ENCODE measurements at places on chromosomes 12 and 14. TPM values are rescaled to one million over a fixed set of nuclear protein-coding genes. Genes with fewer than 3 reads are reported as not detected.

- DNase-seq: no peak
Measured at GRCh38 chr14:24269368-24269767, 2.0 kb downstream of the RABGGTA start.

Gene GNB3
- total RNA-seq: 2.9 TPM

DNA sequence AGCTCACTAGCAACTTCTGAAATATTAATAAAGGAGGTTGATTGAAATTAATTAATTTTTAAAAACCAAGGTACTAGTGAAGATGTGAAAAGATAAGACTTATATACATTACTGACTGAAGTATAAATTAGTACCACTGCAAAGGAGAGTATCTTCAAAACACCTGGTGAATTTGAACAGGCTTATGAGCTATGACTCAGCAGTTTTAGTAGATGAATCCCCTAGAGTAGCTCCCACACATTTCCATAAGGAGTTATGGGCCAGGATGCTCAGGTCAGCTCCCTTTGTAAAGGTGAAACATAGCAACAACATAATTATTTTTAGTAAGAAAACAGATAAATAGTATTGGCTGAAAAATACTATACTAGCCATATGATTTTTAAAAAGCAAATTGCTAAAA is 218.6 kb downstream of the SYT1 start:
- DNase-seq: no peak

Gene ARL6IP4
- total RNA-seq: 162 TPM

DNA sequence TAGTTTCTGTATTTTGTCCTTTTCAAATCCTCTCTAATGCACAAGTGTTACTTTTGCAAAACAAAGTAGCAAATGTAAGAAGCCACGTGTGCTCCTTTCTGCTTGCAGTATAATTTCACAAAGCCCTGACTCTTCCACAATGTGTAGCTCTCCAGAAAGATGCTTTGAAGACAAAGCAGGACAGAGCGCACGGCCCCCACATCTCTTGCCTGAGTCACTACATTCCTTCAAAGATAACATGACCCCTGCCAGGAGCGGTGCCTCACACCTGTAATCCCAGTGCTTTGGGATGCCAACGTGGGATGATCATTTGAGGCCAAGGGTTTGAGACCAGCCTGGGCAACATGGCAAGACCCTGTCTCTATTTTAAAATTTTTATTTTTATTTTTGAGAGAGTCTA is 40.5 kb downstream of the JAG2 start:
- no peak for DNase-seq

DNA sequence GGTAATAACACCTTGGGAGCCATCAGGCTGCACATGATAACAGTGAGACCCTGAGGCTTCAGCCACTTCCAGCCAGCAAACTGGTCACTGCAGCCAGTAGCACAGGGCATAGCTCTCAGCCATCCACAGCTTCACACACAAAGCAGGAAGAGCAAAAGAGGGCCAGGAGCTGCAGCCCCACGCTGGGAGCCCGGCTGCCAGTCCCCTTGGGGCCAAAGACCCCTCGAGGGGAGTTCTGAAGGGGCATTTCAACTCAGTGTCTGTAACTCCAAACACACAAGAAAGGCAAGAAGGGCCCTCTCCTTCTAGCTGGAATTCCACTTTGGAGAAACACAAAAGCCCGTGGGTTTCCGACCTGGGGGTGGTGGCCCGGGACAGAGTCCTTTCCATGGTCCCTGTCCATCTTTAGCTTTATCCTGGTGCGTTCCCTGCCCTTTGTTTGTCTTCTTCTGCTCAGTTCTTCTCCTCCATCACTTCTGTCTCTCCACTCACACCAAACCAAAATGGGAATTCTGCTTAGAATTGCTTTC is 151.8 kb upstream of the FKBP4 start:
- DNase-seq: no peak

- no peak for DNase-seq
Measured at GRCh38 chr12:60805364-60805763, 1209.5 kb downstream of the SLC16A7 start.

Gene TGM1
- total RNA-seq: 1.1 TPM

- DNase-seq: no peak
Measured at GRCh38 chr12:49984476-49985359, 12.0 kb downstream of the AQP6 start.

GRCh38 chr14:86513564-86513963 is 983.6 kb downstream of the FLRT2 start:
- no peak for DNase-seq

DNA sequence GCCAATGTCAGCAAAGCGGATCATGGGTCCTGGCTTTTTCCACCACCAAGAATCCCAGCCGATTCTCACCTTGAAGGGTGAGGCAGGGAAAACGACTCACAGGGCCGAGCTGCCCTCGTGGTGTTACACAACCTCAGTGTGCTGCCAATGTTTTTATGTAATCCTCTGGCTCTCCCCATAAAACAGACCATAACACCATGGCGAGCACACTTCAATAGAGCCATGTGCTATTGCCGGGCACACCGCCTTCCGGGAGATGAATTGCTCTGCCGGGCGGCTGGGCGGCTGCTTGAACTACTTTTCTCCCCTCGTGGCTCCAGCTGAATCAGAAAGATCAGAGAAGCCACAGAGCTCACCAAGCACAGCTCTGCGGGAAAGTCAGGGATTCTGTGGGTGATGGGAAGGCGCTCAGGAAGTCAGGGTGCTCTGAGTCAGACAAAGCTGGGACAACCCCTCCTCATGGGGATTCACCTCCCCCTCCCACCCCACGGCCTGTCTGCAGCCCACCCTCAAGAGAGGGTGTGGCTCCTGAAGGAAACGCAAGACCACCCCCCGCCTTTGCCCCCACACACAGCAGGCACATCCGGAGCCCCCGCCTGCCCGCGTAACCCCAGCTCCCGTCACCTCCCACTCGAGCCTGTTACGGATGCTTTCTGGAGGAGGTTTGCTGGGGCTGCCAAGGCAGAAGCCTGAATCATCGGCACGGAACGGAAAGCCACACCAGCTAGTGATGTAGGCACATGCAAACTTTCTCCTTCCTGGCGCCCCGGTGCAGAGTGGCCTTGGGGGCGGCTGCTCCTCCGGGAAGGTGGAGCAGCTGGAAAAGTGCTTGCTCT is 1.8 kb downstream of the GALNT9 start:
- peak; percentile 55 for DNase-seq

DNA sequence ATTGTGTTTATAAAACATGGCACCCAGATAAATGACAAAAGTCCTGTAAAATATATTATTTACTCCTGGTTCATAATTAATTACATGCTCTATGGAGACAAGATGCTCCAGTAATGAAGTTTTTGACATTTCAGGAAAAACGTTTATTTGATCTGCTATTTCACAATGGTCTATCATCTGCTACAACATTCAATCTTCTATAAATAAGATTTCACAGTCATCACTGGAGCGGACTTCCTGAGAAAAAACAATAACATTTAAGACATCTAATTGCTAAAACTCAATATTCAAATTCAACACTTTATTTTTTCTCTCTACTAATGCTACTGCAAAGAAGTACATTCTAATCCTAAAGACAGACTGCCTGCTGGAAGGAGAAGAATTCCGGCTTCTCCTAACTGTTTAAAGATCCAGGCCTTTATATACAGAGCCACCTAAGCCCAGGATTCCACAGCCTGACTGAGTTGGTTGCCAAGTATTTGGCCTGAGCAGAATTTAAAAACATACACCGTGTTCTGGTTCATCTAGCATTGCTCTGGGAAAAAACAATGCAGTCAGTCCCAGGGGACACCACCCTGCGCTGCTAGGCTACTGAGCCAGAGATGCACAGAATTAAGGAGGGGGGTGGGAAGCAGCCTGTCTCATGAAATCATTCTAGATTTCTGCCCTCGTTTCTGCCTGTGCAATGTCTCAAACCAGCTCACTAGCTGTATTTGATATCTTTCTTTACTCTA is 58.0 kb downstream of the TMTC1 start:
- peak; percentile 75 for DNase-seq

DNA sequence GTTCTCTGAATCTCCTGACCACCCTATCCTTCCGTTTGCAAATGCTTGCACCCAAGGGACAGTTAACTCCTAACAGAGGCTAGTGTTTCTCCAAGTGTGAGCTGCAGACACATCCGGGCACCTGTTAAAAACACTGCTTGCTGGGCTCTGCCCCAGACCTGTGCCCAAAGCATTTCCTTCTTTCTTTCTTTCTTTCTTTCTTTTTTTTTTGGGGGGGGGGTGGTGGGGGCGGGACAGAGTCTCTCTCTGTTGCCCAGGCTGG is 42.5 kb downstream of the SPRING1 start:
- DNase-seq: no peak

Gene PAH
- total RNA-seq: 0.51 TPM

GRCh38 chr12:58765653-58766512 is 154.4 kb downstream of the LRIG3 start:
- no peak for DNase-seq

GRCh38 chr14:54435500-54435981 is 5.6 kb downstream of the CNIH1 start:
- DNase-seq: no peak

- DNase-seq: peak; percentile 62
Measured at GRCh38 chr12:98758331-98758730, 113.2 kb downstream of the APAF1 start.

Gene GALNT9
- total RNA-seq: not detected

DNA sequence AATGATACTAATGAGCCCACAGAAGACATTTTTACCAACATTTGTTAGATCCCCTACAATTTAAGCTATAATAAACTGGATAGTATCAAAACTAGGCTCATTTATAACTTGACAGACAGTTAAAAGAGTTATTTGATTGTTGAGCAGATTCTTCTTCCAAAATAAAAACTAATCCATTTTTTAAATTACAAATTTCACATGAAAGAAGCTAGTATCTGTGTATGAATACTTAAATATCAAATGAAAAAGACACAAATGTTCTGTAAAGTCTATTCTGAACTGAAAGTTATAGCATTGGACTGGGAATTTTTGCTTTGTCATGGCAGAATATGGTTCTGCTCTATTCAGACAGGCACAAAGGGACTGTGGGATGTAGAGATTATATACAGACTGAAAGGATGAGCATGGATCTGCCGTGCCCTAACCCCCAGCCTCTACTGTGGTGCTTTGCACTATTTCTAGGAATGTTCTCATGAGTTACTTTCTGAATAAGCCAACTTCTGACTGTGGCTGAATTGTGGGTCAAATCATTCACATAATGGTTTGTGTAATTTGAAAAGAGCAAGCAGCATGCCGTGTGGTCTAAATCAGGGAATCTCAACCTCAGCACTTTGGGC is 352.7 kb downstream of the KCNH5 start:
- DNase-seq: no peak

- no peak for DNase-seq
Measured at GRCh38 chr14:63616015-63616414, 25.7 kb downstream of the WDR89 start.

GRCh38 chr14:55964091-55964490 is 154.1 kb upstream of the PELI2 start:
- no peak for DNase-seq

Gene SDSL
- total RNA-seq: 6.3 TPM

Gene RNASE2
- 2.5 TPM for total RNA-seq

DNA sequence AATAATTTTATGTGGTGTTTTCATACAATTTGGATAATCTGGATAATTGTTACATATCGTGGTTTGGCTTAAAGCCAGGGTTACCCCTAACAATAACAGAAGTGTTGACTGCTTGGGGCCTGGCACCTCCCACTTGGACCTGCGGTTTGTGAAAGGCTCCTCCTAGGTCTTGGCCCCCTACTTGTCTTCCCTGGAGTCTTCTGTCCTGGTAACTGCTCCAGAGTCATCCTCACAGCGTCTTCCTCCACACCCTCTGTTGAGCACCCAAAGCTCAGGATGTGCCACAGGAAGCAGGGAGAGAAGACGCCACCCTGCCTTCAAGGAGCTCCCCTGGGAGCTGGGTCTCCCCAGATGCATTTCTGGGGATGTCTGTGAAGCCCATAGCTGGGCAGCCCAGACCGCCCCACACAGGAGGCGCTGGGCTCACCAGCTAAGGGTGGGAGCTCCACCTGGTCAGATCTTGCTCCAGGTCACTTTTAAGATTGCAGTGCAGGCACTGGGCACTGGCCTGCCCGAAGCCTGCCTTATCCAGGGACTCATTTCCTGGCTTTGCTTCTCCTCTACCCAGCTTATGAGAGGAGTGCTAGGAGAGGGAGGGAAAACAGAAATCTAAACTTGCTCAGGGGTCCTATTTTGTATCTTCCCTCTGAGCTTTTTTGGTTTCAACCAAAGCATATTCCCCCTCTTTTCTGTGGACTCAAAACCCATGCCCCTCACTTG is 98.2 kb downstream of the ZFP36L1 start:
- DNase-seq: no peak

Gene TRIM9
- total RNA-seq: 0.40 TPM

- DNase-seq: no peak
Measured at GRCh38 chr14:100471441-100472093, 115.7 kb downstream of the BEGAIN start.

DNA sequence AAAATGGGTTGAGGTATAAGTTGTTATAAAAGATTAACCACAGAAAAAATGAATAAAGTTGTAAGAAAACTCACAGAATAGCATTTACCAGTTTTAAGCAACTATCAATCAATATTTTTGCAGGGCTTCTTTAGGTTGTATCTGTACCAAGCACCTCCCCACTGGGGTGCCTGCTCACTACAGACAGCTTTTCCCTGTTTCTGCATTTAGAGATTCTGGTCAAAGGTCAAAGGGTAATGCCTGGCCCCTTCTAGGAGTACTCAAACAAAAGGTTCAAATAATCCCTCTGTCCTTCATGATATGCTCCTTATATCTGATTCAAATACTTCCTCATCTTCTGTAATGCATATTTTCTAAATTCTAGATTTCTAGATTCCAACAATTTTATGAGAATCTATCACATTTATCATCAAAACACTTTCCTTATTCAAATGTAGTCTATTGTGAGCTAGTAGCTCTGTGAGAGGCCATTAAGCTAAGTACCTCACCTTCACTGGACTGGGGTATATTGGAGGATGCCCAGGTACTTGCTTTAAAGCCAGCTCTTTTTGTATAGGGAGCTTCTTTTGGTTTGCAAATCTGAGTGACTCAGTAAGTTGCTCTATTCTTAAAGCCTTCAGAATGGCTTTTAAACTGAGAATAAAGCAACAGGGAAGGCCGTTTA is 120.7 kb upstream of the PTPRB start:
- no peak for DNase-seq

- DNase-seq: no peak
Measured at GRCh38 chr14:70962935-70963334, 55.7 kb downstream of the PCNX1 start.

Gene RNASE3
- not detected for total RNA-seq

DNA sequence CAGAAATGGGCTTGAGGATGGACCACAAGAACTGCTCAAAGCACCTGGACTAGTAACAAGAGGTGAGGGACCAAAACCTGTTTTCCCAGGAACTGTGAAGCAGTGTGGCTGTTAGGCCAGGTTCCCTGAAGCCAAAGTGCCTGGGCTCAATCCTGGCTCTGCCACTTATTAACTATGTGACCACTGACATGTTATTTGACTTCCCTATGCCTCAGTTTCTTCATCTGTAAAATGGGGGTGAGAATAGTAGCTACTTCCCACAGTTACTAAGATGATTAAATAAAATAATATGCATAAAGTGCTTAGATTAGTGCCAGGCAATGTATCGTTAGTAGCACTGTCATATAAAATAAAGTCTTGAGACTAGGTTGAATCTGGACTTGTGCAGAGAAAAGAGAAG is 25.6 kb downstream of the SMUG1 start:
- DNase-seq: no peak

All from Right ventricle myocardium superior (tissue), 1 donor.